Panc1 (cell line): ENCODE measurements at places on chromosomes 11 and 22. TPM values are rescaled to one million over a fixed set of nuclear protein-coding genes. Genes with fewer than 3 reads are reported as not detected.
A peak's percentile ranks its signal among the peaks of the same experiment; 100 is the strongest.

GRCh38 chr11:16082095-16083055 lies 274.0 kb downstream of the SOX6 start:
- no peak for DNase-seq
- no peaks in the 10 kb centered on the region for H3K27me3 ChIP-seq
- H3K4me1 ChIP-seq: no peaks in the 10 kb centered on the region
- no peak overlapping the region for H3K27ac ChIP-seq
- H3K36me3 ChIP-seq: no peaks in the 10 kb centered on the region

GRCh38 chr11:57072640-57073039 lies 83.9 kb downstream of the OR5AK2 start:
- no peaks in the 10 kb centered on the region for H3K36me3 ChIP-seq
- no peaks in the 10 kb centered on the region for H3K27me3 ChIP-seq
- DNase-seq: peak; percentile 70
- no peak overlapping the region for H3K4me3 ChIP-seq

GRCh38 chr11:39541945-39542351 lies 1917.5 kb downstream of the LRRC4C start:
- no peak overlapping the region for H3K4me3 ChIP-seq
- H3K36me3 ChIP-seq: no peaks in the 10 kb centered on the region
- H3K4me1 ChIP-seq: no peaks in the 10 kb centered on the region
- no peak for DNase-seq
- H3K27ac ChIP-seq: no peak overlapping the region

GRCh38 chr11:70105755-70106571 lies 27.8 kb downstream of the ANO1 start:
- no peaks in the 10 kb centered on the region for H3K4me1 ChIP-seq
- H3K27ac ChIP-seq: no peak overlapping the region
- H3K27me3 ChIP-seq: no peaks in the 10 kb centered on the region; the same call in 1 of the 2 replicates
- H3K4me3 ChIP-seq: no peak overlapping the region
- H3K36me3 ChIP-seq: no peaks in the 10 kb centered on the region

DNA sequence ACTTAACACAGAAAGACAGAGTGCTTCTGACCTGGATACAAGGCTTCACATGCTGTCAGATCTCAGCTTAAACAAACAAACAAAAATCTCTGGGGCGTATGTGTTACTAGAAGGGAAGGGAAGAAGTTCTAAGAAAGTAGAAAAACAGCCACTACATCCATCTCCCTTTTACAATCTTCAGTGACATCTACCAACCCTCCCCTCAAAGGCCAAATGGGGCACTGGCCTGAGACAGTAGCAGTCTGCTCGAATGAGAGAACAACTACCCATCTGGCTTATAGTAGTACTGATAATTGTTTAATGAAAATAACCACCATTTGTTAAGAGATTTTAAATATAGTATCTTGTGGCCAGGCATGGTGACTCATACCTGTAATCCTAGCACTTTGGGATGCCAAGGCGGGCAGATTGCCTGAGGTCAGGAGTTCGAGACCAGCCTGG lies 29.4 kb downstream of the CCDC83 start:
- H3K4me1 ChIP-seq: no peaks in the 10 kb centered on the region
- DNase-seq: no peak
- no peaks in the 10 kb centered on the region for H3K36me3 ChIP-seq
- no peak overlapping the region for H3K27ac ChIP-seq
- no peak overlapping the region for H3K4me3 ChIP-seq

The B3GAT1 gene
- 0.10 TPM for total RNA-seq

The KIAA1671 gene
- total RNA-seq: 48.1 TPM

DNA sequence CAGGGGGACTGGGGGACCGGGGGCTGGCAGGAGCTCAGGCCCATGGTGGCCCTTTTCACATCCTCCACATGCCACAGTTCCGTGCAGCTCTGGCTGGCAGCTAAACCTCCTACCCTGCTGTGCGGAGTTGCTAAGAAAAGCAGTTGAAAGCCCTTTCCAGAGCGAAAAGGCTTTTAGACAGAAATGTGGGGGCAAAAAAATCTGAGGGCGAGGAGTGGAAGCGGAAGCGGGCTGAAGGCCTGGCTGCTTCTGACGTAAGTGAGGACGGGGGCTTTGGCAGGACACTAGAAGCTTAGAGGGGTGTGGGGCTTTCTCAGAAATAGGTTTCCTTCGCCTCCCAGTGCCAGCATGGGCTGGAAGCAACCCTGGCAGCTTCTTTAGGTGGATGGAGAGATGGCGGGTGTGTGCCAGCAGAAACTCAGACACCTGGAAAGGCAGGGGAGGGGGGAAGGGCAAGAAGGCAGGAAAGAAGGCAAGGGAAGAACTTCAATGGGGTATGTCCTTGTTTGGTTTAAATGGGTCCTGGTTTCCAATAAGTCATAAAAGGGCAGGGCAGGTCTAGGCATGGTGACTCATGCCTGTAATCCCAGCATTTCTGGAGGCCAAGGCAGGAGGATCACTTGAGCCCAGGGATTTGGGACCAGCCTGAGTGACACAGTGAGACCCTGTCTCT lies 11.2 kb upstream of the DGKZ start:
- no peaks in the 10 kb centered on the region for H3K36me3 ChIP-seq
- DNase-seq: no peak
- no peak overlapping the region for H3K27ac ChIP-seq
- H3K27me3 ChIP-seq: peaks cover 13% of the 10 kb centered on the region
- H3K4me3 ChIP-seq: no peak overlapping the region

The POU2AF3 gene
- 0.64 TPM for total RNA-seq

DNA sequence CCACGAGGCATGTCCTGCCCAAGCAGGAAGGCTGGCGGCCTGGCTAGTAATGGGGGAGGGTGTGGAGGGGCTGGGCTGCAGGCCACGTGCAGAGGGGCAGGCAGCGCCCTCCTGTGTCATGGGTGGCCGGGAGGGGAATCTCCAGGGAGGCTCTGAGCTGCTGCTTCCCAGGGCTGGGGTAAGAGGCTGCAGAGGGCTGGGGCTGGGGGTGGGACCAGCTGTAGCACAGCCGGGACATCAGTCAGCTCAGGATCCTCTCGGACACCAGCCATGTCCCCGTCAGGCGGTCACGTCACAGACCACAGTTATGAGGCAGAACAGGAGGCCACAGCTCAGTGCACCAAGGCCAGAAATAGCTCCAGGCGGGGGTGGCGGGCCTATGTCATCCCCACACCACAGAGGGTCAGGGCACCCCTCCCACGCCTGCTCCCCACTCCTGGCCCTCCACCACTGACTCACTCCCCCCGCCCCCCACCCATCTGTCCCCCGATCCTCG lies 21.1 kb downstream of the RTN4R start:
- no peak overlapping the region for H3K4me3 ChIP-seq
- H3K4me1 ChIP-seq: peaks cover 4% of the 10 kb centered on the region; the same call in 1 of the 2 replicates
- no peak for DNase-seq

The FJX1 gene
- 31.1 TPM for total RNA-seq

DNA sequence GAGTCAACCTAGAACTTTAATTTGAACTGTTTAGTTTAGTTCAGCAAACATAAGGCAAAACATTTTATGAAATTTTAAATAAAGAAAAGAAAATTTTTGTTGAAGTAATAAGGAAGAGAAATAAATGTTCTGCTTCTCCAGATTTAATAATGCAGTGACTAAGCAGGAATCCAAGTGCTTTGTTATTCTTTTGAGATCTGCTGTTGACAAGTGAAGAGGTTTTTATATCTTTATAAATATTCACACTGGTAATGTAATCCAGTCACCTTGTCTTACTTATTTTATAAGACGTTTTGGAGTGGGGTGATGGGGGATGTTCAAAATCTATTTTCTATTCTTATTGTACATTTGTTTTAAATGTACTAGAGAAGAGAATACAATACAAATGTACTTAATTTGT lies 725.9 kb upstream of the CCDC179 start:
- H3K36me3 ChIP-seq: no peaks in the 10 kb centered on the region
- no peaks in the 10 kb centered on the region for H3K4me1 ChIP-seq
- no peaks in the 10 kb centered on the region for H3K27me3 ChIP-seq
- no peak for DNase-seq

DNA sequence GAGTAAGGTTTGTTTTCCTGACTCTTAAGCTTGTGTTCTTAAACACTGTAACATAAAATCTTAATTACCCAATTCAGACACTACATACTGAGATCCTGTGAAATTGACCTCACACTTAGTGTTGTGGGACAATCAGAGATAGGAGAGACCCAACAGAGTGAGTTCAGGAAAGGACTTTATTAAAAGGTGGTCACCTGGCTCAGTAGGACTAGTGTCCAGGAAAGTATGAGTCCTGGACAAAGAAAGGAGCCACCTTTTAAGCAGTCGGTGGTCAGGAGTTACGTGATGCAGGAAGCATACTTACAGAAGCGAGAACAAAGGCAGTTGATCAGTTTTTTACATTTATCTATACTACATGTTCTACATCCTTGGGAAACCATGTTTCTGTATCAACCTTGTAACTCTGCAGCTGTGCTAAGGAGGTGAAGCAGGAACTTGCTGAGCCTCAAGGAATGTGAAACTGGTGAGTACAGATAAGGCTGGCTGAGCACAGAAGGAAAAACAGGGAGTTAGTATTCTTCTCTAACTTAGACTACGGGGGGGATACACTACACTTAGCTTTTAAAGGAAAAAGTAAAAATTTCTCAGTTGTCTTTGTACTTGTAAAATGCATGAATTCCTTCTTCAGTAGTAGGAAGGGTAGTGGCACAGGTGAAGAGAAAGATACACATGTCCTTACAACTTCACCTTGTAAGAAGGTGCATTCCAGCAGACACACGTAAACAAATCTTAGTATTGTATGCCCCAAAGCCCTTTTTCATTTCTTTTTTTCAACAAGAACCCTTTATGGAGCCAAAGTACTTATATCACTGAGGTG lies 15.1 kb downstream of the OR51E1 start:
- DNase-seq: no peak
- no peaks in the 10 kb centered on the region for H3K4me1 ChIP-seq
- H3K36me3 ChIP-seq: no peaks in the 10 kb centered on the region
- no peak overlapping the region for H3K4me3 ChIP-seq

DNA sequence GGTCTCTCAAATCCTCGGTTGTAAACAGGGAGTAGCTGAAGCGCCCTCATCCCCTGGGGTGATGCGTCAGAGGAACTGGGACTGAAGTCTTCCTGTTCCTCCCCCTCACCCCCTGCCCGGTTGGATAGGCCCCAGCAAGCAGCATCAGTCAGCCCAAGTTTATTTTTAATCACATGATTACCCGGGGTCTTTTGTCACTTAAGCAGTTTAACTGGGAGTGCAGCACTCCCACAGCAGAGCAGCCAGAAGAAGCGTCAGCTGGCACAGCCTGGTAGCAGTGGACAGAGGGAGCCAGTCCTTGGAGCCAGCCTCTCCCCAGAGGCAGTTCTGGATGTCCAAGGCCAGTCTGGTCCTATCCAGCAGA lies 342.1 kb downstream of the CTTN start:
- no peak overlapping the region for H3K27ac ChIP-seq
- H3K4me3 ChIP-seq: no peak overlapping the region

DNA sequence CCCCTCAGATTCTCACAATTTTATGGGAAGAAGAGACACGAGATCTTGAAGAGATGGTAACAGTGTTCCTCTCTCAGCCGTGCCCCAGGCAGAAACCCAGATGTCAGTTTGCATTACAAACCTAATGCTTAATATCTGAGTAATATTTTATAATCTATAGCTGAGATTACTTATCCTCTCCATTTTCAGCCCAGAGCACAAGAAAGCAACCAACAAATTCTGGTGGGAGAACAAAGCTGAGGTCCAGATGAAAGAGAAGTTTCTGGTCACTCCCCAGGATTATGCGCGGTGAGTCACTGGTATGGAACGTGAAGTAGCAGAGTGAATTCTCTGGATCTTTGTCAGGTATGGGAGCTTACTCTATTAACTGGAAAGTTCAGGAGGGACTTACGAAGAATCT lies 884 bp downstream of the CENATAC start:
- peaks cover 16% of the 10 kb centered on the region for H3K4me1 ChIP-seq
- H3K27me3 ChIP-seq: no peaks in the 10 kb centered on the region
- DNase-seq: no peak

The PNPLA5 gene
- total RNA-seq: not detected

DNA sequence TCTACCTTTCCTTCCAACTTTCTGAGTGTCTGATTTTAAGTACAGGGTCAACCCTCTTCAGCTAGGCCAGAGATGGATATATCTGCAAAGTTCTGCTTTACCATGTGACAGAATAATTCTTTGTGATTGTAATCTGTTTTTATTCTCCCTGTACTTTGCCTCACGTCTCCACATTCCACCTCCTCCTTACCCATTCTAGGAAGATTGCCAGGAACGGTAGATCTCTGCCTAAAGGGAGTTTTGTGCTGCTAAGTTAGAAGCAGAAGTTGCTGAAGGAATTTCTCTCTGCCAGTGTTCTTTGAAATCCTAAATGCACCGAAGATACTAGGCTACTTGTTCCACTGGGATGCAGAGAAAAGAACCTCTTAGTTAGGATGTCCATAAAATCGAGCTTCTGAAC lies 20.7 kb upstream of the FAM181B start:
- H3K4me1 ChIP-seq: no peaks in the 10 kb centered on the region
- peaks cover 9% of the 10 kb centered on the region for H3K27me3 ChIP-seq
- no peak overlapping the region for H3K4me3 ChIP-seq
- H3K36me3 ChIP-seq: no peaks in the 10 kb centered on the region

GRCh38 chr11:27710536-27710935 lies 10.3 kb upstream of the BDNF start:
- H3K4me1 ChIP-seq: no peaks in the 10 kb centered on the region
- no peak overlapping the region for H3K27ac ChIP-seq
- no peaks in the 10 kb centered on the region for H3K36me3 ChIP-seq
- H3K4me3 ChIP-seq: no peak overlapping the region
- peaks cover 2% of the 10 kb centered on the region; the same call in 1 of the 2 replicates for H3K27me3 ChIP-seq

- no peaks in the 10 kb centered on the region for H3K4me1 ChIP-seq
- no peak for DNase-seq
- no peak overlapping the region for H3K4me3 ChIP-seq
These were observed 186.6 kb upstream of the MTNR1B start for GRCh38 chr11:92782806-92783205.

The TRABD gene
- 55.7 TPM for total RNA-seq

The UCP3 gene
- 0.46 TPM for total RNA-seq

DNA sequence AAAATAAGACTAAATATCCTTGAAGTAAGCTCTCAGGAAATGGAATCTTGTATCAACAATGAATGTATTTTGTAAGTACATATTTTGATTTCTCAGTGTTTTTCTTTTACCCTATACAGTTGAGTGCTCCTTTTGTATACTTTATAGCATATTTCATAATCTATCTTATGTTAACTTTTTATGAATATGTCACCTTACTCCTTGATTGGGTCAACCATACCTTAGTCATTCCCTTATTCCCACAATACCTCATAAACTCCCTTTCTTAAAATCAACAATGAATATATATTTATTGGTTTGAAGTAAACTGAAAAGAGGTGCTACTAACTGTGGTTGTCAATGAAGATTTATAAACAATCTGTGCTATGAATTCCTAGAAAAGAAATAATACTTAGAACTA lies 686.2 kb downstream of the METTL15 start:
- no peak for DNase-seq
- no peak overlapping the region for H3K27ac ChIP-seq
- no peaks in the 10 kb centered on the region for H3K27me3 ChIP-seq
- H3K36me3 ChIP-seq: no peaks in the 10 kb centered on the region
- no peaks in the 10 kb centered on the region for H3K4me1 ChIP-seq
- no peak overlapping the region for H3K4me3 ChIP-seq

- peaks cover 3% of the 10 kb centered on the region; the same call in 1 of the 2 replicates for H3K36me3 ChIP-seq
- H3K27me3 ChIP-seq: no peaks in the 10 kb centered on the region
- H3K27ac ChIP-seq: peak overlapping the region; percentile 97; the same call in 1 of the 2 replicates
- peak overlapping the region; percentile 59 for H3K4me3 ChIP-seq
These were observed 271 bp downstream of the FKBP2 start for GRCh38 chr11:64241241-64241490.

The CYP2D6 gene
- 2.7 TPM for total RNA-seq

- H3K36me3 ChIP-seq: no peaks in the 10 kb centered on the region
- H3K4me1 ChIP-seq: no peaks in the 10 kb centered on the region
- no peak overlapping the region for H3K4me3 ChIP-seq
- DNase-seq: no peak
- no peaks in the 10 kb centered on the region; the same call in 1 of the 2 replicates for H3K27me3 ChIP-seq
- H3K27ac ChIP-seq: no peak overlapping the region
These were observed 15.5 kb downstream of the OR51B6 start for GRCh38 chr11:5366856-5367255.
